Activated CD4-positive, alpha-beta memory T cell treated with anti-CD3 and anti-CD28 coated beads for 36 hours (primary cell): ENCODE measurements at places on chromosomes 4 and X.

DNA sequence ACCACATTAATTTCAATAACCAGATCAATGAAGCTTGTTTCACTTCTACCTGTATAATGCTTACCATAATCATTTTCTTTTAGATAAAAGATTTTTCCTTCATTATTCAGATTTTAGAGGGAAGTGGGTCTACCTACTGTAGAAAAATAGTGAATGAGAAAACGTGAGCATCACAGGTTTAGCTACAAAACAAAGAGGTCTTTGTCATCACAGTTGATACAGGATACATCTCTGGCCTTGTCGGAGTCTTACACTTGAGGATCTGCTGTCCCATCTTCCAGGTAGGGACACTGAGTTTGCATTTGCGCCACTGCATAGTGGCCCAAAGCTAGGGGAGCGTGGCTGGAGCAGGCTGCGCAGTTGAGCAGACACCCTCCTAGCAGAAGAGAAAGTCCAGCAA lies 710 bp downstream of the CLDN24 start:
- DNase-seq = no peak

DNA sequence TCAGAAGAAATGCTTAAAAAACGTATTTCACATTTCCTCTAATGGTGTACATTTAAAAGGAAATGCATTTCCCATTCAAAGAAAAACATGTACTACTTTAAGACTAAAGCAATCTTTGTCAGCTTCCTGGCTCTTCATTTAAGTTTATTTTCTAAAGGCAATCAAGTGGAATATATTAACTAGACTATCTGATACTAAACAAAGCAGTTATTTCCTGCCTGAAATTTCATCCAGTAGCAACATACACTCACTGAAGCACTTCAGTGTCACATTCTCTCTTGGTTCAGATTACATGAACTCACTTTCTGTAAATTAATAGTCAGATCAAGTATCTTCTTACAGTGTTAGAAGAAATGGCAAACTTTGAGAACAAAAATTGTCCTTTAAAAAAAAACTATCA lies 42.5 kb downstream of the LRBA start:
- no peak for DNase-seq

- DNase-seq = no peak
Observed at GRCh38 chrX:63739885-63740284, 45.1 kb downstream of the ARHGEF9 start.

DNA sequence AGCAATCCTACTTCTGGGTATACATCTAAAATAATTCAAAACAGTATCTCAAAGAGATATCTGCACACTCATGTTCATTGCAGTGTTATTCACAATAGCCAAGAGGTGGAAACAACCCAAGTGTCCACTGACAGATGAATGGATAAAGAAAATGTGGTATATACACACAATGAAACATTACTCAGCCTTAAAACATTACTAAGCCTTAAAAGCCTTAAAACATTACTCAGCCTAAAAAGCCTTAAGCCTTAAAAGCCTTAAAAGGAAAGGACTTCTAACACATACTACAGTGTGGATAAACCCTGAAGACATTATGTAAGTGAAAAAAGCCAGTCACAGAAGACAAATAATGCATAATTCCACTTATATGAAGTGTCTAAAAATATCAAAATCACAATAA lies 40.3 kb upstream of the TFDP3 start:
- no peak for DNase-seq

GRCh38 chr4:23237771-23238170 lies 545.0 kb downstream of the GBA3 start:
- DNase-seq = no peak

GRCh38 chrX:72020204-72020603 lies 109.6 kb downstream of the NHSL2 start:
- no peak for DNase-seq

GRCh38 chr4:31107362-31107761 lies 387.2 kb downstream of the PCDH7 start:
- DNase-seq = no peak

DNA sequence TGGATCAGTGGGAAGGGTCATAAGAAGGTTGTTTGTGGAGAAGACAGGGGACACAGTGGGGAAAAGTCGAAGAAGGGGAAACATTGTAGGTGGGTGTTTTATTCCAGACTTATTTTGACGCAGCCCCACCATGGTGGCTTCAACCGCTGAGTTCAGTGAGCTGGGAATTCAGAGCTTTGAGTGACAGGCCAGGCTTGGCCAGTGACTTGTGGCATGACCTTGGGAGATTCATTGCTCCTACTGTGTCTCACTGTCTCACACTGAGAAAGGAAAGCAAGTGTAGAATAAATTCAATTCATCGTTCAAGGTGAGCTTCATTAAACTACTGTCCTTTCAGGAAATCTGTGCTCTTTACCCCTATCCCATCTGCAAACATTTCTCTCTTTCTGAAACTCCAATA lies 47.4 kb upstream of the SOD3 start:
- DNase-seq = no peak

- no peak for DNase-seq
Observed at GRCh38 chr4:137960371-137961050, 281.6 kb downstream of the SLC7A11 start.

- DNase-seq = no peak
Observed at GRCh38 chr4:165461159-165461821, 82.5 kb downstream of the CPE start.

DNA sequence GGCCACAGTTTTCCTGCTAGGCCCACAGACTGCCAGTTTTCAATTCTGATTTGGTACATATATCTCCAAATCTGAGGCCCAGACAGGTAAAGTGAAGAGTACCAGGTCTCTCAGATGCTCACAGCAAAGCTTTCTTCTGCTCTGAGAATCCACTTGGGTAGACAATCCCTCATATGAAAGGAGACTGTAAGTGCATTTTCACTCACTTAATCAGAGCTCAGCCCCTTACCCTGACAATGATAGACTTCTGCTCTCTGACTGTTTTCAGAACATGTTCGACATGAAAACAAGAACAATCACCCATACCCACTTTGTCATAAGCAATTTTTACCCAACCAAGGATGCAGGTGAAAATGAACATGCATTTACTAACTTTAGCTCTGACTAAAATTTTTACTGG lies 7.1 kb downstream of the GPRIN3 start:
- no peak for DNase-seq

GRCh38 chrX:24902806-24903205 lies 113.0 kb downstream of the ARX start:
- DNase-seq = no peak

- no peak for DNase-seq
Observed at GRCh38 chr4:153143527-153144348, 60.5 kb upstream of the TRIM2 start.

DNA sequence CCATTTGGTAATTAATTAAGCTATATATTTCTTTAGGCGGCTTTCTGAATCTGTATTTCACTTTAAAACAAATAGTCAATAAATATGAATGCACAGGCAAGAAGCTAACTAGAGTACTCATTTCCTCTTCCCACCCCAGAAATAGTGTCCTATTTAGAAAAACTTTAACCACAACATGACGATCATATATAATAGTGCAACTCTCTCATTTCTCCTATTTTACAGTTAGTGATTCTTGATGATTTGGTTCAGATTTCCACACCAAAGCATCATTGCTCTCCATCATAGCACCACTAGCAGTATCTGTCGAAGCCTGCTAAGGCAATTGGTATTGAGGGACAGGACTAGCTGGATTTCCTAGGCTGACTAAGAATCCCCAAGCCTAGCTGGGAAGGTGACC lies 184.0 kb upstream of the GALNTL6 start:
- no peak for DNase-seq

GRCh38 chr4:74205046-74205445 lies 47.1 kb downstream of the MTHFD2L start:
- no peak for DNase-seq

DNA sequence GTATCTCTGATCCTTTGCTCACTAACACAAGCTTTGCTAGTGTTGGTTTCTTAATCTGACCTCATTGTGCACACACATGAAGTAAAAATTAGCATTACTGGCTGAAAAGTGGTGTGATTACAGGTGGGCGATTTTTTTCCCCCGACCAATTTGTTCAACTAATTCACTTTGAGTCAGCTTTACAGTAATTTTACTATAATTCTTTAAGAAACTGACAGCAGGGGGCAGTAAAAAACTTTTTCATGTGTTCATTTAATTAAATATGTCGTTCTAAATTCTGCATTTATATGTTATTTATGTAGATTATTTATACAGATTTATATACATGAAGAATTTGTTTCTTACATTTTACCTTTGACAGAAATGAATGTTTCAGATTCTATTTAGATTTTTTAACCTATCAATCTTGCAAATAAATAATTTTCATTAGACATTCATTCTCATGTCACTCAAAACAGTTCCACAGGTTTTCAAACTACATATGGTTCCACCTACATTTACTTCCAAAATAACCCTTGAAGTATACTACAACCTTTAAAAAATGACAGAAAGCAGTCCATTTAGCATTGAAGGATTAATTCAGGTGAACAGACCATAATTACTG lies 17.5 kb downstream of the PALLD start:
- no peak for DNase-seq

GRCh38 chr4:38995660-38996005 lies 36.6 kb downstream of the TMEM156 start:
- no peak for DNase-seq

GRCh38 chrX:138866643-138867042 lies 155.1 kb upstream of the FGF13 start:
- DNase-seq = no peak

DNA sequence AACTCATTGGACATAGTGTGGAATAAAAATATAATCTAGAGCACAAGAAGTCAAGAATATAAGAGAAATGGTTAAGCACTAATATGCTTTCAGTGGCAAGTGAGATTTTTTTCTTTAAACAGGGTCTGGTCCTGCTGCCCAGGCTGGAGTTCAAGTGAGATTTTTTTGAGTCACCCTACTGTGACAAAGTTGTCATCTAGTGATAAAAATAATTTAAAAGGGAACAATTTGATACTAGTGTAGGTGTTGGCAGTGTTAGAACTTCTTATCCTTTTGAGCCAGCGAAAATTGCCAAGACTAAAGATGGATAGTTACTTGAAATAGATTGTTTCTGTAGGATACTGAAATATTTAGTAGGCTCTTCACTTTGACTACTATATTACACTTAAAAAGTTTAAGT lies 67.9 kb upstream of the TECRL start:
- DNase-seq = no peak
